ENCODE measurements at places on chromosomes 16 and 17.
A peak's percentile ranks its signal among the peaks of the same experiment; 100 is the strongest.

- no peak for DNase-seq
These were observed 29.3 kb downstream of the GLP2R start for GRCh38 chr17:9855036-9855435.

GRCh38 chr16:83393196-83393981, 414.4 kb upstream of the HSBP1 start:
- DNase-seq: no peak

- DNase-seq: peak; percentile 99
These were observed 2.4 kb downstream of the NAGS start for GRCh38 chr17:44006598-44007345.

DNA sequence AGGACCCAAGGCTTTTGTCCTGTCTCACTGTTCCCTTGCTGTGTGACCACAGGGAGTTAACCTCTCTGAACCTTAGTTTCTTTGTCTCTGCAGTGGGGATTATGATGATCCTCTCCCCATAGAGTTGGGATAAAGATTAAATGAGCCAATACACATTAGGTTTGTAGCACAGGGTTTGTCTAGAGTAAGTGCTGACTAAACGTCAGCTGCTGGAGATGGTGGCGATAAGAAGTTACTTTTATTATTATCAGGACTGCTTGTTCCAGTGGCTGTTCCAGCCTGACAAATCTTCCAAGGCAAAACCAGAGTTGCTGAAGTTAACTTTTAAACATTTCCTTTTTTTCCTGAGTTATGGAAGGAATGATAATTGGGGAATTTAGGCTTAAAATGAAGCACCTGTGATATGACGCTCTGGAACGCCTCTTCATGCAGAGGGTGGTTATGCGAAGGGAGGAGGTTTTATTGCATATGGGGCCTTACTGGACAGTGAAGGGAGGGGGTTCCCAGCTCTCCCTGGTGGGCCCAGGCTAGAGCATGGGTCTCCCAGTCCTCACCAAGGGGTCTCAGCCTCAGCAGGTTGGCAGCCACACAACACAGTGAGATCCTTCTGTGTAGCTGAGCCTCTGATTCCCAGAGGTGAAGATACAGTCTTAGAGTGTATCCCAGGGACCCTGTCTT, 35.8 kb downstream of the PLCG2 start:
- no peak for DNase-seq

GRCh38 chr17:72393553-72393952, 272.7 kb downstream of the SOX9 start:
- no peak for DNase-seq

DNA sequence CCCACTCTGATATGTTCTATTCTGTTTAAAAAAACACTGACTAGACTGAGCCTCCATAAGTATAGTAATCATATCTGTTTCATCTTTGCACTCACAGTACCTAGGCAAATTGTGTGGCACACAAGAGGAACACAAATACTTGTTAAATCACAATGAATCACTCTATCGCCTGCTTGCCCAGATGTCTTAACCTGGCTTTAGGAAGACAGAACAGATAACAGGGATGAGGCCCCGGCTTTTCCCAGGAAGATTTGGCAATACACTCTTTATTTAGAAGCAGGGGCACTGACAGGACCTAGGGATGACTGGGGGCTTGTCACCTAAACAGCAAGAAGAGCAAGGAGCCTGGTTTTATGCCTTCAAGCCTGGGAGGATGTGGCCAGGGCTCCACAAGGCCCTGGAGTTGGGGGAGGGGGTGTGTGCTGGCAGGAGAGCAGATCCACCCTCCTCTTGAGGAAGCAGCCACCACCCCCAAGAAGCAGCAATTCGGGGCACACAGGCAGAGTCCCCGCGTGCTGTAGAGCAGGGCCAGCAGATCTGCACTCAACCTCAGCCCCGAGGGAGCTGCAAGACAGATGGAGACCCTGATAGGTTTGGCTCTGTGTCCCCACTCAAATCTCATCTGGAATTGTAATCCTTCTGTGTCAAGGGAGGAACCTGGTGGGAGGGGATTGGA, 41.0 kb upstream of the KSR1 start:
- DNase-seq: no peak

GRCh38 chr17:36808180-36808661, 129.1 kb upstream of the LHX1 start:
- DNase-seq: no peak

DNA sequence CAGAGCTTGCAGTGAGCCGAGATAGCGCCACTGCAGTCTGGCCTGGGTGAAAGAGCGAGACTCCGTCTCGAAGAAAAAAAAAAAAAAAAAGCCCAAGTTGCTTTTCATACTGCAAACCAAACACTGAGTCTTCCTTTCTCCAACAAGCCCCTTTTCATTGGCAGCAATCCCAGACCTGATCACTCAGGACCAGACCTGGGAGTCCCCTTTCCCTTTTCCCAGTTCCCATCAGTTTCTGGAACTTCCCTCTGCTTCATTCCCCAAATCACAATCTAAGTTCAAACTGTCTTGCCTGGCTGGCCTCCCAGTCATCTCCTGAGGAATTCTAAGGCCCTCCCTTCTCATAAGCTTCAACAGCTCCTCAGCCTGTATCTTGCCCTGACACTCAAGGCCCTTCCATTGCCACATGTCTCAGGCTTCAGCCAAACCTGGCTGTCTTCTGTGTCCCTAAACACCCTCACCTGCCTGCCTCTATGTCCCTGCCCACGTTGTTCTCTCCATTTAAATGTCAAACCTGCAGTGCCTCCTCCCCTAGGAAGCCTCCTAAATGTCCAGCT, 11.8 kb upstream of the PHF12 start:
- no peak for DNase-seq

DNA sequence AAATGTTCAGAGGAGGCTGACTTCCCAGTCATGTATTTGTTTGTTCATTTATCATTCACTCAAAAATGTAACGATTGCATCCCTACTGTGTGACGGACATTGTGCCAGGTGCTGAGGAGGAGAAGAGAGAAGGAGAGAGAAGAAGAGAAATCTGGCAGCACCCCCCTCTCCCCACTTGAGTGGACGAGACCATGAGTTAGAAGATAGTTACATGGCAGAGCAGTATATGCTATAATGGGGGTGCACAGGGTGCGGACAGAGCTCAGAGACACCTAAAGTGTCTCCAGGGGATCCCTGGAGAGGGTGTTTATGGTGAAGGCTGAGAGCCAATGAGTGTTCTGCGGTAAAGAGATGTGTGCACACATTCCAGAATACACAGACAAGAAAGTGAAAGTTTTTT, 6.6 kb upstream of the JPH3 start:
- no peak for DNase-seq

- no peak for DNase-seq
These were observed 236.8 kb downstream of the MSI2 start for GRCh38 chr17:57493171-57493570.

GRCh38 chr16:22631264-22631663, 120.6 kb downstream of the NPIPB5 start:
- DNase-seq: no peak

DNA sequence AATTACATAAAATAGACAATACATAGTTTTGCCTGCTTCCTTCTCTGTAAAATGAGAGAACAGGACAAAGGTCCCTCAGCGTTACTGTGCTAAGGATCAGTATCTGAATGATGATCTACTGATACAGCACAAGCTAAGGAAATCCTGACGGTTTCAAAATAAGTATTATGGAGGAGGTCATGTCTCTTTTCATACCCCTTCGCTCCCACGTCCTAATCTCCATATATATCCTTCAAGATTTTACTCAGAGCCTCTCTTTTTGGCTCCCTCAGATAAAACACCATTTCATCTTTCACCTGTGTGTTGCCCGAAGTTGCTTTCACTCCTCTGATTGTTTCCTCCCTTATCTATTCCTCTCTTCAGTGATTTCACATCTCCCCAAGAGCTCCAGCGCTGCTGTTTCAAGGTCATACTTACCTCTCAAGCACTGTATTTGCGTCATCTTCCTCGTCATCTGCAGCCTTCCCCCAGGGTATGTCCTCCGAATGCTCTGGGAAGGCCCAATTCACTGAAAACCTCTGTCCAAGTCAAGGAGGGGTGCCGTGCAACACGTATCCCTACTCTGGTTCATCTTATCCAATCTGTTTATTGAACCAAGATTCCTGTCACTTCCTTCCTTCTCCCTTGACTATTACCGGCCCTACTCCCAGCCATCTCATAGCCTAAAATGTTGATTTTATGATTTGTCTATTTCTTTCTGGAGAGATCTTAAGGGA, 1.2 kb upstream of the BLTP2 start:
- DNase-seq: peak; percentile 2

GRCh38 chr17:48294020-48294805, 135.8 kb downstream of the SKAP1 start:
- DNase-seq: no peak

- DNase-seq: no peak
These were observed 6.6 kb upstream of the KCTD5 start for GRCh38 chr16:2675714-2676113.

DNA sequence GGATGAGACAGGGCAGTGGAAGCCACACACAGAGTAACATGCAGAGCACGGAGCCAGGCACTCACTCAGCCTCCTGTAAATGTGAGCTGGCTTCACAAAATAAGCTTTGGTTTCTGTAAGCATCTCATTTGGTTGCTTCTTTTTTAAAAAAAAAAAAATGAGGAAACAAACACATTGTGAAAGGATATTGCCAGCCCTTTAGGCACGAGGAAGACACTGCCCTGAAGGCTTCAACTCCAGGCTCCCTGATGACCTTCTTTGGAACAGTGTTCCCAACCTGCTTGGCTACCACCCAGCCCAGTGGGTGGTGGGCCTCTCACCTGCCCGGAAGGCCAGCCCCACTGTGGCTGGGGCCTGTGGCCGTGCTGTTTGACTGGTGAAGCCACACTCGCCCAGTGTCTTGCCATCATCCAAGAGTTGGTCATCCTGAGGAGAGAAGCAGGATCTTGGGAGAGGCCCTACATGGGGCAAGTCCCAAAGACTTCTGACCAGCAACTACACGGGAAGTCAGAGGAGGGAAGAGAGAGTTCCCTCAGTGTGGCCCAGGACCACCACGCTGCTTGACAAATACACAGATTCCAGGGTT, 1.9 kb downstream of the ELOB start:
- DNase-seq: no peak

GRCh38 chr16:73549984-73550631, 502.2 kb upstream of the ZFHX3 start:
- no peak for DNase-seq

GRCh38 chr17:7437950-7438614, 1.2 kb upstream of the FGF11 start:
- peak; percentile 49 for DNase-seq

- no peak for DNase-seq
These were observed 108.8 kb downstream of the ELAC2 start for GRCh38 chr17:12909046-12909445.

- no peak for DNase-seq
These were observed 27.1 kb downstream of the USP10 start for GRCh38 chr16:84726669-84727467.

GRCh38 chr17:15038656-15039055, 226.5 kb downstream of the PMP22 start:
- DNase-seq: no peak

DNA sequence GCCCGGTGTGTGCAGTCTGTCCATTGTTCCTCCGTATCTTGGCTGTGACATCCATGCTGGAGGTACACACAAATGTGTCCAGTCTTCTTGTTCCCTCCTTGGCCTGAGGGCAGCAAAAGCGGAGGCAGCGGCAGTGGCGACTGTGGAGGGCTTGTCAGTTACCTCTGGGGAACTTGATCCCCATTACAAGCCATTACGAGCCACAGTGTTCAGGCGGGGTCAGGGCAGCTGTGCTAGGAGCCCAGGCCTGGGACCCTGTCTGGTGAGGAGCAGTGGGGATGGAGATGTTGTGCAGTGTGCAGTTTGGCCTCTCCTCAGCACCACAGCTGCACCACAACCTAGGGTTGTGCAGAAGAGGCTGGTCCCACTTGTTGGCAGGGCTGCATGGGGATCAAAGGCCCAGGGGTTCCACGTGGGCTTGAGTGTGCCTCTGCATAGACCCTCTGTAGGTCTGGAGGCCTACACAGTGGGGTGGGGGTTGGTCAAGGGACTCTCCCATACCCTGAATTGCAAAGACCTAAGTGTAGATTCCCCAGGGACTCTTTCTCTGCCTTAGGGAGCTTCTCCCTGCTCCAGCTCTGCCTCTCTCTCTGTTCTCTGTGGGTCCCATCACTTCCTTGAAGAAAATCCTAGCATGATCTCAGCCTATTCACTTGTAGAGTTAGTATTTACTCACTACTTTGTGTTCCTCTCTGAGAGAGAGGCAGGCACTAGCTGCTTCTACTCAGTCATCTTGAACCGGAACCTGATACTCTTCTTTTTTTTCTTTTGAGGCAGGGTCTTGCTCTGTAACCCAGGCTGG, 58.8 kb downstream of the SLFN11 start:
- DNase-seq: no peak

- DNase-seq: no peak
These were observed 81.4 kb downstream of the C17orf67 start for GRCh38 chr17:56752263-56752836.

- DNase-seq: no peak
These were observed 362.5 kb downstream of the SEC14L1 start for GRCh38 chr17:77503293-77503655.

GRCh38 chr16:24428756-24429155, 110.6 kb upstream of the RBBP6 start:
- DNase-seq: no peak

- DNase-seq: no peak
These were observed 3.4 kb upstream of the SPOP start for GRCh38 chr17:49681106-49681979.
